Posterior cingulate gyrus (tissue), 11 donors: ENCODE measurements at places on chromosomes 16 and 17.

DNA sequence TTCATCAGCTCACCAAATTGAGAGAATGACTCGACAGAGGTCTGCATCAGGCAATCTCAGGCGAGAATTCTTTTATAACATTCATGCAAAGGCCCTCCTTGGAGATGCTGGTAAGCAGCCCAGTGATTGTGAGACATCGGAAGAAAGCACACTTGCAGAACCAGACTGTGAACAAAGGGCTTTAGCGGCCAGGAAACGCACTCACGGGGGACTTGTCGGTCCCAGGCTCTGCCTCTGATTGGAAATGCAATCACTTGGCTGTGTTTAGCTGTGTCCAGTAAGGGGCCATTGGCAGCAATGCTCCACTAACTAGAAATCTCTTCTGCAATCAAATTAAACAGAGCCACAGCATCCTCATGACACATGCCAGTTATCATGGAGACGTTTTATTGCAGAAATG, 226.7 kb upstream of the CDH13 start:
- DNase-seq = no peak

GRCh38 chr17:13425390-13425789, 176.3 kb downstream of the HS3ST3A1 start:
- DNase-seq = no peak

- no peak for DNase-seq
Measured at GRCh38 chr17:11880714-11881113, 116.6 kb downstream of the ZNF18 start.

- peak; percentile 36 for DNase-seq
Measured at GRCh38 chr16:72921620-72922019, 126.3 kb downstream of the ZFHX3 start.

DNA sequence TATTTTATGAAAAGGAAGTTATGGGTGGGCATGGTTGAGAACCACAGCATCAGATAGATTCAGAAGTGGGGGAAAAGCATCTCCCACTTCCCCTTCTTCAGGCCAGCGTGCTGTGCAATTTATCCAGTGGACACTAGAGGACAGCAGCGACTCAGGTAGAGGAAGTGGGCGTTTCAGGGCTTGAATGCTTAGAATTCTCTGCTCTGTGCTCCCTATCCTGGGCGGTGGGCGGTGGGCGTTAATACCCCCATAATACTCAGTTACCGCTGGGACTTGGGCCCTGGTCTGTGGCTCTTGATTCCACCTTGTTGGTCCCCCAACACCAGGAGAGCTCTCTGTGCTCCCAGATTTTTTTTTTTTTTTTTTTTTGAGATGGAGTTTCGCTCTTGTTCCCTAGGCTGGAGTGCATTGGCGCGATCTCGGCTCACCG, 3.7 kb upstream of the LYZL6 start:
- DNase-seq = no peak
